ENCODE measurements at places on chromosomes 3 and 15. TPM values are rescaled to one million over a fixed set of nuclear protein-coding genes. Genes with fewer than 3 reads are reported as not detected.

DNA sequence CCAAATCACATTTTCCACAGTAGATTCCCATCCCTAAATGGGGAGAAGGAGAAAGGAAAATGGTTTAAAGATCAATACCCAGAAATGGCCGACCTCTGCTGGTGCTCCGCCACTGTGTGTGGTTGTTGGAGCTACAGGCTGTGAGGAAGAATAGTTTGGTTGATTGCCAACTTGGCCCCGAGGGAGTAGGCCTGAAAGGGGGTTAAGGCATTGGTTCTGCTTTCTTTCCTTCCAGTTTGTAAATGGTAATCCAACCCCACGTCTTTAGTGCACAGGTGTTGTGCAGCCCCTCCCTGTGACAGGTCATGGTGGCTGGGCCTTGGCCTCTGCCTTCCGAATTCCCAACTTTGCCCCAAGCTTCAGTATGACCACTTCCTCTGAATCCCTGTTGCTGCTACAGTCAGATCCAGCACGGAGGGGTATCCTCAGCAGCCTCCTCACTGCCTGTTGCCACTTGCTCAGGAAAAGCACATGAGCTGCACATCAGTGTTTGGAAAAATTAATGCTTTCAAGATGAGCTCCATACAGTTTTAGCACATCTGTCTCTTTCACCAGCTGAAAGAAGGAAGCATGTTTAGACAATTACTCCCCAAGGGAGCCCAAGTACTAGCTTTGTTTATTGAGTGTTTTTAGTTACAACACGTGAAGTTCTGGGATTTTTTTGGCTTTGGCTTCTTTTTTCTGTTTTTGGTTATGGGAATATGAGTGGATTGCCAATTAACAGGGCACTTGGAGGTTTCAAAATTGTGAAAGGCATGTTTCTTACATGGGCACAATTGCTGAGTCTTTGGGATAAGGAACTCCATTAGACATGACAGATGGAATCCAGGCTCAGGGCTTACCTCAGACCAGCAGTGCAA, 92.3 kb upstream of the ROPN1 start:
- DNase-seq: no peak

- no peak for DNase-seq
These were observed 12.7 kb downstream of the CFAP44 start for GRCh38 chr3:113428581-113428980.

- no peak for DNase-seq
These were observed 85.7 kb downstream of the RYR3 start for GRCh38 chr15:33396475-33396874.

GRCh38 chr15:58594898-58595297, 154.6 kb downstream of the ADAM10 start:
- no peak for DNase-seq

Gene PLXNA1
- 35.8 TPM for total RNA-seq

- DNase-seq: no peak
These were observed 25.3 kb downstream of the ADGRG7 start for GRCh38 chr3:100634493-100635272.

GRCh38 chr15:79160211-79160610, 69.6 kb upstream of the RASGRF1 start:
- no peak for DNase-seq

DNA sequence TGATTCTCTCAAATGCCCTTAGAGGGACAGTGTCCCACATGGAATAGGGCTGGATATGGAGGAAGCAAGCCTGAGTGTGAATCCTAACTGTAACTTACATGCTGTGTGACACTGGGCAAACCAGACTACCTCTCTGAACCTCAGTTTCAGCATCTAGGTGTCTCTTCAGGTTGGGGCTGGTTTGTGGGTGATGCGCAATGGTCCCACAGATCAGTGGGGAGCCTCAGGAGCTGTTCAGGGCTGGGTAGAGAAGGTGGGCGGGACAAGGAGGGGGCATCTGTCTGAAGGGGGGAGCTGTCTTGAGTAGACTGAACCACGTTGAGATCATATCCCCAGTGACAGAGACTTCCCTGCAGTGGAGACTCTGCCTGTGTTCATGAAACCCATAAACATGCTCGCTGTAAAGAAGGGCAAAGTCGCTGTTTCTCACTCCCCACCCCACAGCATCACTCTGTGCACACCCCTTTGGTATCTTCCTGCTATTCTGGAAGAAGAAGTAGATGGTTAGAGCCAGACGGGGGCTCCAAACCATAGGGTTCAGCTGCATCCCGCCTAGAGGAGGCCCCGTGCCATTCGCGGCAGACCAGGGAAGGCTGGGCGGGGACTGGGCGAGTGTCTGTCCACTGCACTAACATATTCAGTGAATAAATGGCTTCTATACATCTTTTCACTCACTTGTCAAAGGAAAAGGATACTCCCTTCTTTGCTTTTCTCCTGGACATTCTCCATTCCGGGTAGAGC, 28.4 kb downstream of the SRPRB start:
- peak; percentile 49 for DNase-seq

DNA sequence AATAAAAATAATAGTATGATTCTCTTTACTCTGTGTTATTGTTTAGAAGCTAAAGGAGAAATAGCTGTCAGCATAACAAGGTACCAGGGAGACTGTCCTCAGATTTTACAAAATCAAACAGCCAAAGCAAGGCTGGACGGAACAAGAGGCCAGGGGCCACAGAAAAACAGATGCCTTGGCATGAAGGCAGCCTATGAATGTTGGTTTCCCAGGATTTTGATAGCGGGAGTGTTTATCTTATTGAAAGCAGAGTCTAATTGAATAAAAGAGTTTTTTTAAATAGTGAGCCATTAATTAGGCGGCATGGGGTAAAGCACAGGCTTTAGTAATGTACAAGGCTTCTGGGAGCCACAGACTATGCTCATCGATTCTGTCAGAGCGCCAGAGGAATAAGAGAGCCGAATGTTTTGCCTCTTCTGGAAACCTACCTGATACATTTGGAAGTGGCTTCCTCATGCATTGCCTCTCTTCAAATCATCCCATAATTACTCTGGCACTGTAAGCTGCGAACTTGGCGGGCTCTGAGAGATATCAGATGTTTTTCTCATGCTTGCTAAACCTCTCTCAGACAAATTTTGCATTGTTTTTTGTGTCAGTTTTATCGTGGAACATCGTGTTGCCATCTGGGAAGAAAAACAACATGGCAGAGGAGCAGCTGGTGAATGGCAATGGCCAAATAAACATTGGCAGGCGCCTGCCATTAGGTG, 30.4 kb upstream of the TMCO5A start:
- no peak for DNase-seq

- no peak for DNase-seq
These were observed 2.8 kb downstream of the ZIC4 start for GRCh38 chr3:147403511-147403910.

DNA sequence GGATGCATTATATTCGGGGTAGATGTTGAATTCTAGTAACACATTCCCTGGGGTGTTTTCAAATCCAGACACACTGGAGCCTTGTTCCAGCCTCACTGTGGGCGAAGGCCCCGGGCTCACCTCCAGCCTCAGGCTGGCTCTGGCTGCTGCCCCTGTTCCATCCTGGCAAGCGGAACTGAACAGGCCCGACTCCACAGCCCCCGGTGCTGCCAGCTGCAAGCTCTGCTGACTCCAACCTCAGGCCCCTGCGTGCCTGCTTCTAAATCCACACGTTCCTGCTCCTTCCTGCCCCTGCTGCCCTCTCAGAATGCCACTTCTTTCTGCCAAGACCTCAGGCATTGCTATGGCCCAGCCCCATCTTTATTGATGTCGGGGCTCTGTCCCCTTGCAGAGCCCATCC, 90.6 kb downstream of the LIPC start:
- DNase-seq: peak; percentile 84

GRCh38 chr15:58870451-58870850, 63.0 kb downstream of the SLTM start:
- no peak for DNase-seq

DNA sequence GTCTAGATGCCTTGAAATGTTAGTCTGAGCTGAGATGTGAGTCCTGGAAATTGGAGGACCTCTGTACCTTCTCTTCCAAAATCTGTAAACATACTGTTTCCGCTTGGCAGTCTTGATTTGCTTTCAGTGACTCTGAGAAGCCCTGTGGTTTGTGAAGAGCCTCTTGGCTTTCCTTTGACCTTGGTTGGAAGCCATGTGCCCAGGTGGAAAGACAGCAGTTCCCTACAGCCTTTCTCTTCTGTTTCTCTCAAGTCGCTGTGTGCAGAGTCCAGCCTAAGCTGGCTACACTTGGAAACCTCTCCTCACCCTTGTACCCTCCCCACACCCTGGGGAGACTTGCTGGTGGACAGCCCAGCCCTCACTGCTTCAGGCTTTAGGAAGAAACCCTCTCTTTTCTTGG, 129.8 kb upstream of the CTDSPL start:
- DNase-seq: no peak

DNA sequence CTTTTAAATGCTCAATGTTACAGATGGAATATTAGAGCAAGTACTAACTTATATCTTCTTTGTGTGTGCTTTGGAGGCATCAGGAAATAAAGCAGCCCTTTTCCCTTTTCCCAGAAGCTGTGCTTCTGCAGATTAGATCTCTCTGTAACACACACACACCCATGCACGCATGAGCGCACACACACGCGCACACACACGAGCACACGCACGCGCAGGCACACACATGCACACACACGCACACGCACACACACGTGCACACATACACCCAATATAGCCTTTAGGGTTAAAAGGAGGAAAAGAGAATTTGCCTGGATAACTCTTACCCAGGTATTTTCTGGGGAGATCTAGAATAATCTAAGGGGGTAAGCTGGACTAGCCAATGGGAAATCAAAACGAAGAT, 56.9 kb downstream of the TFRC start:
- no peak for DNase-seq

DNA sequence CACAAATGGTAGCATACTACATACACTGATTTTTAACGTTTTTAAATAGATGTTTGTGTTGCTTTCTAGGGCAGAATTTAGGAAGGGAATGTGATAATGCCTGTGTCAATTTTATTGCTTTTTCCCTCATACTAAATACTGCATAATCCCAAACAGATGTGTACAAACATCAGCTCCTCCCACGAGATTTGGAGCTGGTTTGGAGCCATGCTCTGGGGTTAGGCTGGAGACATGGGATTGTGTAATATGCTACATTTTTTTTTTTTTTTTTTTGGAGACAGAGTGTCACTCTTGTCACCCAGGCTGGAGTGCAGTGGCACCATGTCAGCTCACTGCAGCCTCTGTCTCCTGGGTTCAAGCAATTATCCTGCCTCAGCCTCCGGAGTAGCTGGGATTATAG, 80.1 kb downstream of the EBLN2 start:
- DNase-seq: no peak

DNA sequence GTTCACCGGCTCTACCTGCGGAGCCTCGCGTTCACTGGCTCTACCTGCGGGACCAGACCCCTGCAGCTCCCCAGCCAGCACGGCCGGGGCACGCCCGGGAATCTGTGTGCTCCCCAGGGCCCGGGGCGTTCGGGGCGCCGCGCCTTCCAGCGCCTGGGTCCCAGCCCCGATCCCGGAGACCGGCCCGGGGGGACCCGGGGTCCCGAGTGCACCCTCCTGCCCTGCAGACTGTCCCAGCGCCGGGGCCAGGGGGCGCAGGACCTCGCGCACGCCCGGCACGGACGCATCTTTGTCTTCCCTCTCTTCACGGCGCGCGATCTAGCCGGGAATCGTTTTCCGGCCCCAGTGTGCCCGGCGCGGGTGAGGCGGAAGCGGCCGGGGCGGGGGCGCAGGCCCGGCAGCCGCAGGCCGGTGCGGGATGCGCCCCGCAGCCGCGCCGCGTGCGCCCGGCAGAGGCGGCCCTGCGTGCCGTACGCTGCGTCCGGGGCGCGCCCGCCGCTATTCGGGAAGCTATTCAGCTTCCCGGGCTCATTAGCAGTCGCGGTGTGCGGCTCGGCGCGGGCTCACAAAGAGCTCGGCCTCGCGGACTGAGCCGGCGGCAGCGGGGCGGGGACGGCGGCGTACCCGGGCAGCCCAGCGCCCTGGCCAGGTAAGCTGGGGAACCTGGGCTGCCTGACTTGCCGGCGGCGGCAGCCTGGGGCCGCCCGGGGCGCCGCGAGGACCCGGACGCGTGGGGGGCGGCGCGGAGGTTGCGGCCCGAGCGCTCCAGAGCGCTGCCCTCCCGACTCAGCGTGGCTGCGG, at the start of gene APBA2:
Gene APBA2, plus strand, starts transcription at position 345 of the 801 bp plus-strand sequence. CDS start 167,911 bp downstream, outside the sequence.
- no peak for DNase-seq

GRCh38 chr15:68580883-68581155, 2.0 kb downstream of the CORO2B start:
- DNase-seq: no peak

DNA sequence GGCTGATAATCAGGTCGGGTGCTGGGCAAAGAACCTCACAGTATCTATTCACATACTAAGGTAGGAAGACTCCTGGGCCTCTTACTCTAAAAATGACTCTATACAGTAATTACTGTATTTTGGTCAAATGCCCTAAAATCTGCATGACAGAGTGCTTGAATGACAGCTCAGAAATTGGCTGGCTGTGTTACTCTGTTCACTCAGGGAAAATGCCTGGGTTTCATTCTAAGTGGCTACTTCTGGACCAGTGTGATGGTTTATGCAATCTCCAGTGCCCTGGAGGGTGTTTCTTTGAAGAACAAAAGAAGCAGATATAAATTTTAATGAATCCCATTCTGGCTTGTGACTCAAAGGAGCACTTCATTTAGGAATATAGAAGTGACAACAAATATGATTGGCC, 2.2 kb downstream of the GABRR3 start:
- no peak for DNase-seq

GRCh38 chr3:48835650-48836366, 11.9 kb downstream of the PRKAR2A start:
- DNase-seq: no peak

DNA sequence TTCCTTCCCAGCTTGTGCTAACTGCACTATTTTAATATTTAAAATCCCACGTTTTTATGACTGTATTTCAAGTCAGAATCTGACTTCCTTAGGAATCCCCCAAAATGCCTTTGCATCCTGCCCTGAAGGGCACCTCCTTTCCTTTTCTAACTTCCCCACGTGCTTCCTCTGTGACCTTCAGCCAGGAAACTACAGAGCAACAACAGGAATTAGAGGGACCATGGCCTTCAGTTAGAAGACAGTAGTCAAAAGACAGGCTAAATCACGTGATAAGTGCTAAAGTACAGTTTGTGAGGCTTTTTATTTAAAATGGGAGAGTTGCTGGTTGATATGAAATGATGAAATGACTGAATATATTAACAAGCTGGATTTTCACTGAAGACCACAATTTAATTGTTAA, 11.8 kb upstream of the ABHD10 start:
- no peak for DNase-seq

Gene TMEM212
- total RNA-seq: not detected

- DNase-seq: no peak
These were observed 368.6 kb upstream of the ROPN1 start for GRCh38 chr3:124360563-124360962.

GRCh38 chr3:134869153-134869726, 74.2 kb downstream of the EPHB1 start:
- no peak for DNase-seq

- DNase-seq: no peak
These were observed 98.7 kb upstream of the ANKRD28 start for GRCh38 chr3:15896500-15896899.
